ENCODE measurements at places on chromosomes 6 and 20.

GRCh38 chr6:38527371-38527770 is 112.4 kb downstream of the BTBD9 start:
- no peak for DNase-seq

DNA sequence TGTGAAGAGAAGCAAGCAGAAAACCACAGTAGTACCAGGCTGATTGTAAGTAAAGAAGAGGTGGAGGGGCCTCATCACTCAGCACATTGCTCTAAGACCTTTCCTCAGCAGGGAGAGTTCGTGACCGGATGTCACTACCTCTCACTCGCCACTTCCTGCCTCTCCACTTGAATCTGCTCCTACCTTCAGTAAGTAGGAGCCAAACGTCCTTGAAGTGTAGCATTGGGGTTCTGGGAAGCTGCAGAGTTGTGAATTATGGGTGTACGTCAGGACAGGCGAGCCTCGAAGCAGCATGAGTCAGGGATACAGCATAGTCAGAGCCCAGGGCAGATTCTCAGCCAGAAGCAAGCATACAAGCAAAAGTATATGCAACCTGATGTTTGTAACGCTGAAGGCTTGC is 224.9 kb downstream of the PHACTR1 start:
- DNase-seq, result no peak

- DNase-seq, result no peak
These were observed 92.8 kb upstream of the TMEM30A start for GRCh38 chr6:75377386-75377785.

GRCh38 chr20:58714340-58714922 is 21.8 kb downstream of the NPEPL1 start:
- DNase-seq, result no peak

DNA sequence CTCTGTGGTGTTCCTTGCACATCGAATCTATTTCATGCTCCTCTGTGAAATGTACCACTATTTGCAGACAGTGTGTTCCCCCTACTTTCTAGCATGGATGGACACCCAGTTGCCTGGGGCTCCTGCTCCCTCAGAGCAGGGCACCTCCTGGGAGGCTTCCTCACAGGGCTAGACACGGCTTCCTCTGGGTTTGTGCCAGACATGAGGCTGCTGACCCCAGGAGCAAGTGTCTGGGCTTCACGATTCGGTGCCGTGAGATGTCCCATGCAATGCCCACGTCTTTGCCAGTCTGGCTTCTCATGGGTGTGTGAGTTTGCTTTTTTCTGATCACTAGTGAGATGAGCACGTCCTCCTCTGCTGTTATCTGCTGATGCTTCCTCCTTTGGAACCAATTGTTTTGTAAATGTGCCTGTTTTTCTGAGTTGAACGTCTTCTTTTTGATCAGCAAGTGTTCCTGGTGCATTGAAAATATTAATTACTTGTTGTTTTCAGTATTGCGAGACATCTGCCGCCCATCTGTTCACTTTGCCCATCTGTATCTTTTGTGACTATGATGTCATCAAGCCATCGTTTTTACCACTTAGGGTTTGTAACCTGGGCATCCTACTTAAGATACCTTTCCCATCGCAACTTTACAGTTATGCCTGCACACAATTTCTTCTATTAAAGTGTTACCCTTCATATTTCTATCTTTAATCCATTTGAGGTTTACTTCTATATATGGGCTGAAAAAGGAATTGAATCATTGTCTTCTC is 92.0 kb downstream of the TTLL2 start:
- DNase-seq, result no peak

- DNase-seq, result no peak
These were observed 209.8 kb downstream of the SOD2 start for GRCh38 chr6:159483259-159483658.

- DNase-seq, result no peak
These were observed 227.7 kb downstream of the SLC35F1 start for GRCh38 chr6:118134736-118135135.

DNA sequence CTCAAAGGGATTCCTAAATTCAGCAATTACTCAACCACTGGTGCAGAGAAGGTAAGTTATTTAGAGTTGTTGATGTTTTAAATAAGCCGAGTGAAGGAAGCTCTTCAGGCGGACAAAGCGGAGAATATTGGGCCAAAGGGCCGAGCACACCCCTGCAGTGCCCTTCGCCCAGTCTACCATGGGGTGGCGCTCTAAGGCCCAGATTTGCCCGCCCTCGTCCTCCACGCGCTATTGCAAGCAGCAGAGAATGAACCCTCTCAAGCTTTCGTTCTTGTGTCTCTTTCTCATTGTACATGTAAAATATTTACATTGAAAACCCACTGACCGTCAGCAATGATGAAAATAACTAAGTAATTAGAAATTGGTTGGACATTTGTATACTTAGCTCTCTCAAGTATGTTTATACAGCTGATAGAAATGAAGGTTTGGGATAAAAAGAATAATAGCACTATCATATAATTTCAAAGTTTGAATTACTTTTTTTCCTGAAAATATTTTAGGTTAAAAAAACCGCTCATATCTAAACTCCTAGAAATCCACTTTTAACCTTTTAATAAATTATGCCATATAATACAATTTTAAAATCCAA is 195.0 kb upstream of the CEP162 start:
- DNase-seq, result no peak

GRCh38 chr6:17100806-17101205 is 1.0 kb upstream of the STMND1 start:
- no peak for DNase-seq

GRCh38 chr6:161415302-161415855 is 141.5 kb upstream of the AGPAT4 start:
- DNase-seq, result no peak

- DNase-seq, result no peak
These were observed 19.7 kb upstream of the UTRN start for GRCh38 chr6:144265390-144265789.

DNA sequence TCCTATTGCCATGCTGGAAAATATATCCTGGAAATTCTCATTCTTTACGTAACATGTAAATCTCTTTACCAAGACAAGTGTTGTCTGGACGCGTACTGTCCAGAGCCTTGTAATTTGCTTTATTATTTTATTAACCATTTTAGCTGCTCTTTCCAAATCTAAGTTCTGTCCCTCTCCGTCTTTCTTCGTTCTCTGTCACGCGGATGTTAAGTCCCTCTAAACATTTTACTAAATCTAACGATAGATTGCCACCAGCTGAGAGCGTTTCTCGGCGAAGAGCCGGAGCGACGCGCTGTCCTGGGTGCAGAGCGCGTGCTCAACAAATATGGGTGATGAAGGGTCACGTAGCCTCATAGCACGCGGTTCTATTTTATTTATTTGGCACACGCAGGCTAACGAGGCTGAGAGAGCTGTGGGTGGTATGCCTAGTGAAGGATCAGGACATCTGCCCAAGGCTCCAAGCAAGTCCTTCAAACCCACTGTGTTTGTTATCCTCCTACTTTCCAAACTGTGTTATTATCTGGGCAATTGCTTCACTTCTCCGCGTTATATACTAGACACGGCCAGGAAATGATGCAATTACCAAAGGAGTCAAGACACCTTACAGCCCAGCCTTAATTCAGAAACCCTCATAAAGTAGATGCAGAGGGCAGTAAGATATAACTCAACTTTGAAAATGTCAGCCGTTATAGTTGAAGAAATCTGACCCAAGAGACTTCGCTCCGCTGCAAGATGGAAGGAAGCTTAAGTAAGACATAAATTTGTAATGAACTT is 10.0 kb upstream of the NCOA7 start:
- peak; percentile 51 for DNase-seq

GRCh38 chr6:4209196-4209595 is 73.8 kb upstream of the ECI2 start:
- DNase-seq, result no peak

- no peak for DNase-seq
These were observed 25.3 kb downstream of the DUSP22 start for GRCh38 chr6:317448-318144.

DNA sequence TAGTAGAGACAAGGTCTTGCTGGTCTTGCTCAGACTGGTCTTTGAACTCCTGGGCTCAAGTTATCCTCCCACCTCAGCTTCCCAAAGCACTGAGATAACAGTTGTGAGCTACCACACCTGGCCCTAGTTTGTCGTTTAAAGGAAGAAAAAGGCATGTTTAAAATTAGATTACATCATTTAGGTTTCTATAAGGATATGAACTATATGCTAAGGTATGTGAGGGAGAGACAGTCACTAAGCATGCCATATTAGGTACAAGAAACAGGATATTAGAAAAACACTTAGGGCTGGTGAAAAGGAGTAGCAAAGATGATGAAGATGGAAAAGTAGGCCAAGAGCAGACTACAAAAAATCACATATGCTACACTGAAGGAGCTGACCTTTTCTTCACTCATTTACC is 106.4 kb downstream of the ASCC3 start:
- no peak for DNase-seq

- no peak for DNase-seq
These were observed 625.7 kb downstream of the TFAP2A start for GRCh38 chr6:9789201-9789600.

- DNase-seq, result no peak
These were observed 28.9 kb downstream of the SNX5 start for GRCh38 chr20:17939622-17940223.

DNA sequence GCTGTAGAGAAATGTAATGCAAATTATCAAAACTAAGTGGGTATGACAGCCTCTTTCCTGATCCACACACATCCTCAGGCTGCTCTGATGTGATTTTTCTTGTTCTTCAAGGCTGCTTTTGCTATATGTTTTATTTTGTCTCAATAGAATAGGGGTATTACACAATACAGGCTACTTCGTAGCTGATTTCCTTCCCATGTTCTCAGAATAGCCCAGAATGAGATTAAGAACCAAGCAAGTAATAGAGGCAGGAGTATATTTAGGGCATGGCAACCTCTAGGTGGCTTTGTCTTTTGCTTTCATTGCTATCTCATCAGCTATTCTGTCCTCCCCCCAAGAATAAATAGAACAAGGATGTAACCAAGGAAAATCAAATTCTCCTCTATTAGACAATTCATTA is 241.8 kb downstream of the ALDH8A1 start:
- DNase-seq, result no peak

DNA sequence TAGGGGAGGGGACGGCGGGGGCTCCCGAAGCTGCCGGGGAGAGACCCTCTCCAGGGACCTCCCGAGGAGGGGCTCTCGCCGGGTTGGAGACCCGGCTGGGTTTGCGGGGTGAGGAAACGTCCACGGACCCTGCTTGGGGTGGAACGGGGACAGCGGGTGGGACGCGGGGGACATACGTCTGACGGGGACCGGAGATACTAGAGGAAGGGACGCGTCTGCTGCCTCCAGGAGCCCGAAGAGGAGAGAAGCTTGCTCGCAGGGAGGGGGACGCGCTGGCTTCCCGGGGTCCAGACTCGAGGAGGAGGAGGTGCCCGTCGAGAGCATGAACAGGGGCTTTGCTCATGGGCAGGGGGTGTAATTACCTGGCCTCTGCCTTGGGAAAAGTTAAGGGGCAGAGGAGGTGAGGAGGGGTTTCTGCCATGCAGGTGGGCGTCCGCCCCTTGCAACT is 593 bp downstream of the DNMT3B start:
- DNase-seq, result no peak

- DNase-seq, result no peak
These were observed 6.3 kb downstream of the BTN2A1 start for GRCh38 chr6:26464014-26464413.

GRCh38 chr20:47215653-47216397 is 140.7 kb downstream of the ZMYND8 start:
- DNase-seq, result no peak

- DNase-seq, result no peak
These were observed 69.7 kb upstream of the FAM83B start for GRCh38 chr6:54776891-54777290.

DNA sequence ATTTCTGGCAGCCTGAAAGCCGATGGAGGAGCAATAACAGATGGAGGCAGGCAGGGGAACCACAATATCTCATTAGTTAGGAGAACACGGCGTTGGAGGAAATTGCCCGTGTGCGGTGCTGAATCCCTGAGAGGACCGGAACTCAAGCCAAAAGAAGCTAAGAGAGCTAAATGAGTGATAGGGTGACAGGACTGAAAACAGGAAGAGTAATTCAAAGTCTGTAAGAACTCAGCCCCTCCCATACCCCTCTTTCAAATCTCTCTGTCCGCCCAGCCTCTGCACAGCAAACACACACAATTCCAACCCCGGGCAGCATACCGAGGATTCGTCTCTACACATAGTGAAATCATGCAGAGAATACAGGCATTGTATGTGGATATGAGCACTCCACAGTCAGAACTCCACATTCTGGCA is 2.6 kb upstream of the IPCEF1 start:
- DNase-seq, result no peak

- no peak for DNase-seq
These were observed 41.3 kb downstream of the PANK2 start for GRCh38 chr20:3930265-3931206.

DNA sequence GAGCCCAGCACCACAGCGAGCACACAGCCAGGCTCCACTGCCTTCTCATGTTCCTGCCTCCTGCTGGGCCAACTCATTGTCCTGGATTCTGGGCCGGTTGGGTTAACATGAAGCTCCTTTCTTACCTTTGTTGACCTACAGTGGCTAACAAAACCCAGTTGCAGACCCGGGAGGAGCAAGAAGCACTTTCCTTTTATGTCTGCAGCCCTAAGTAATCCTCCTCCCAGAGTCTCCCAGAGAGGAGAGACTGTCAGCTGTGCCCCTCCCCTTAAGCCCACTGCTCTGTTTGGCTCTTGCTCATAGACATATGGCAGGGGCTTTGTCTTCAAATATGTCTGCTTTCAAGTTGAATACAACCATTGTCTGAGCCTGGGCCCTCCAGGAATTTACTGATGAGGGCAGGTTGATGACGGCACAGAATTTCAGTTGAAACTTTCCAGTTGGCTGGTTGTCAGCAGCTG is 55.2 kb downstream of the PSMB1 start:
- DNase-seq, result peak; percentile 80

DNA sequence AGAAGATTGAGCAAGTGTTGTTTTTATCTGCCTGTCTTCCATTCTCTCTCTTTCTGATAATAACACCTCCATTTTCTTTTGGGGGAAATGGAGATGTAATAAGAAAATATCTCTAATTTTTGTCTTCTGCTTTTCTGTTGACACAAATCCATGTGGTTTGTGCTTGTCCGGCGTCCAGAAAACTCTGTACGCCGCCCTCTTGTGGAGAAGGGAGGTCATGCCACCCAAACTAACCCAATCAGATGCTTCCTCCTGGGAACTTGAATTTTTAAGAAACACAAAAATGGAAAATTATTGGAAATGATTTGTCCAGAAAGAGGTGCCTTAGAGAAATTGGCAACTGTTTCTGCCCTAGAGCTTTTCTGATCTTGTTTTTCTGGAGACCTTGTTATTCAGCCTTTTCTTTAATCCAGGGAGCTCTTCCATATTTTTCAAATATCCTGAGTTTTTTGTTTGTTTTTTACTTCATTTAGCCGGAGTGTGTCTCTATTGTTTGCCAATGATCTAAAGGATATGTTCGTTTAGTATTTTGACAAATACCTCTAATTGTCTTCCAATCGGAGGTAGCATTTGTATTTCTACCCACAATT is 17.8 kb upstream of the FNDC1 start:
- DNase-seq, result no peak

GRCh38 chr6:46039646-46040045 is 24.0 kb upstream of the CLIC5 start:
- DNase-seq, result no peak

- no peak for DNase-seq
These were observed 145.1 kb downstream of the LCA5 start for GRCh38 chr6:79392094-79392493.

DNA sequence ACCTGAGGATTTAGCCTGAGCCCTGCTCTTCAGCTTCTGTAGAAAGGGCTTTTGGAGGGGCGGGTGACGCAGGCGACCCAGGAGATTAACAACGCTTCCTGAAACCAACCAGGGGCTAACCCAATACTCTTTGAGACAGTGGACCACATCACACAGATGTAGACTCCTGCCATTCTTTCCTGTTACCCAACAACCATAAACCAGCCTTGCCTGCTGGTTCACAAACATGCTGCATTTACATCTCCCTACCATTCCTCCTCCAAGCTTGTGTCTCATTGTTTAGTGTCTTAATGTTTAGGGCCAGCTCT is 28.3 kb downstream of the PPP1R16B start:
- no peak for DNase-seq

Measured in NCI-H1092 (cell line).